Anterior cingulate cortex (tissue), 58 donors: ENCODE measurements at places on chromosomes 2 and 18.

- no peak for DNase-seq
Measured at GRCh38 chr2:30348825-30349224, 98.2 kb upstream of the LCLAT1 start.

- no peak for DNase-seq
Measured at GRCh38 chr2:102708847-102709559, 52.8 kb upstream of the TMEM182 start.

DNA sequence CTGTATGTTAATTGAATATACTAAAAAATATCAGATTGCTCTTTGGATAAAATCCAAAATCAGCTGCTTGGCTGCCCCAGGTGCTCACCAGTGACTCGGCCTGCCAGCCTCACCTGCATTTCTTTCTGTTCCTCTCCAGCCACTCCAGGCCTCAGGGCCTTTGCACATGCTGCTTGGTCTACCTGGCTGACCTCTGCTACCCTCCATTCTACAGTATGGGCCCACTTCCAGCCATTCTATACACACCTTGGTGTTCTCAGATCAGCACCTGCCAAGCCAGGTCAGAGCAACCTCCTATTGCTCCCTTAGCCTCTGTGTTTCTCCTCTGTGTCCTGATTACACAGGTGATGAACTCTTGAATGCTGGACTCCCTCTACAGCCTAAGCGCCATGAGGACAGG lies 106.6 kb upstream of the TWIST2 start:
- no peak for DNase-seq

DNA sequence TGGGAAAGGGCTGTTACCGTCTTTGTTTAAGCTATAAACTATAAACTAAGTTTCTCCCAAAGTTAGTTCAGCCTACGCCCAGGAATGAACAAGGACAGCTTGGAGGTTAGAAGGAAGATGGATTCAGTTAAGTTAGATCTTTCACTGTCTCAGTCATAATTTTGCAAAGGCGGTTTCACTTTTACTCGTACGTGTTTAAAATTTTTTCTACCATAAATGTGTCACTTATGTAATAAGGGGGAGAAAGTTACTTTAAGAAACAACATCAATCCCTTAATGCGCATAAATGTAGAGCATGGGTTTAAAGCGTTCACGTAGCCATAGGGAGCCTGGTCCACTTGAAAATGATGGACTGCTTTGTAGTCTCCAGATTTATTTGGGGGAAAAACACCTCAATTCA lies 71.3 kb downstream of the SNORC start:
- no peak for DNase-seq

GRCh38 chr18:43034683-43035500 lies 80.6 kb downstream of the RIT2 start:
- DNase-seq = no peak

GRCh38 chr2:109218087-109218791 lies 89.2 kb downstream of the SH3RF3 start:
- DNase-seq = no peak

- DNase-seq = no peak
Measured at GRCh38 chr2:51071191-51071590, 39.3 kb upstream of the NRXN1 start.

- DNase-seq = no peak
Measured at GRCh38 chr2:207635468-207636200, 10.4 kb upstream of the METTL21A start.

- DNase-seq = no peak
Measured at GRCh38 chr2:201996679-201997314, 36.9 kb upstream of the FZD7 start.

DNA sequence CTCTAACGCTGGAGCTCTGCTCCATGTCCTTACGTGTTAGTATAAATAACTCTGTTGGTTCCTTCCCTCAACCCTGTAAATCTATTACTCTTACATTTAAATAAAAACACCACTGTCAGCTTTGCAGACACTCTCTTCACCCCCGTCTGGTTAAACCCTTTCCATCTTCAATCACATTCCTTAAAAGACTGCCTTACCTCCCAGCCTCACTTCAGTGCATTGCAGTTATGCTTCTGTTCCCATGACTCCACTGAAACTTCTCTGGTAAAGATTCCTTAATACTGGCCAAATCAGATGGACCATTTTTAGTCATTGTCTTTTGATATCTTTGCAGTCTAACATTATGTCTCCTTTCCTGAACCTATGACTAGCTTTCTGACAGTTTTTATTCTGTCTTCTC lies 61.7 kb downstream of the EML4 start:
- DNase-seq = no peak

- DNase-seq = no peak
Measured at GRCh38 chr2:227884511-227884947, 13.1 kb downstream of the DAW1 start.

DNA sequence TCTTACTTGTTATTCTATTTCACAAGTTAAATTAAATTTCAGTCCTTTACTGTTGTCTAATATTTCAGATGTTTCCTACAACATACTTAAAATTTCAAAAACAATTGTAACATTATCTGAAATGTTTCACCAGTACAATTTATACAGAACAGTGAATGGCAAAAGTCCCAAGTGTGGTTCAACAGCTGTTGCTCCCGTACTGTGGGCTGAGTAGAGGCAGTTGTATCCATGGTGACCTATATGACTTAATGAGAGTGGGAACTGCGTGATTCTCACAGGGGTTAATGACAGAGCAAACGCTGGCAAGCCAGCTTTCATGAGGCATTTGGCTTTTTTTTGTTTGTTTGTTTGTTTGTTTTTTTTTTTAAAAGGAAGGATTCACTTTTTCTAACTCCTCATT lies 5.3 kb upstream of the PLCL1 start:
- no peak for DNase-seq

- DNase-seq = no peak
Measured at GRCh38 chr2:8934338-8934737, 69.1 kb downstream of the MBOAT2 start.

DNA sequence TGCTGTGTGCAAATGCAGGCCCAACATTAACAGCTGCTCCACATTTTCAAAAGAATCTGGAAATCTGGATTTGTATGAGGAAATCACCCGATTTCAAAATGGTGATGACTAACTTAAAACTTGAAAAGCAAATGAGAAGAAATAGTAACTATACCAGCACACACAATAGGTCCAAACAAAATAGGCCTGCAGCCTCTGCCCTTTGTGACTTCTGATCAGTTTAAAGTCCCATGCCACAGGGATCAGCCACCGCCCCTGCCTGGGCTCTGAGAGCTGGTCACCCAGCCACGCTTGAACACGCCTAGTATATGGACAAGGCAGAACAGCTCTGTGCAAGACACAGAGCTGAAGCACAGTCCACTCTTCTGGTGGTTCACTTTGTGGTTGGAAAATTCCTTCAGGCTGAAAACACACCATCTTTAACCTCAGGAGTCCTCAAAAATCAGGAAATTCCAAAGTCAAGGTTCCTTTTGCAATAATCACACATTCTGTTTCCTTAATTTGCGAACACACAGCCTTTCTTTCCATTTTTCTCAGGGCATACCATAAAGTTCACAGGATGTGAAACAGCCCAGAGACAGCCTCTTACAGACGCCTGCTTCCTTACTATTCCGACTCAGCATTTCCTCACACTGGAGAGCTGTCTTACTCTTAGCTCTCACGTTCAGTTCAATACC lies 150.1 kb upstream of the RIOK3 start:
- no peak for DNase-seq

DNA sequence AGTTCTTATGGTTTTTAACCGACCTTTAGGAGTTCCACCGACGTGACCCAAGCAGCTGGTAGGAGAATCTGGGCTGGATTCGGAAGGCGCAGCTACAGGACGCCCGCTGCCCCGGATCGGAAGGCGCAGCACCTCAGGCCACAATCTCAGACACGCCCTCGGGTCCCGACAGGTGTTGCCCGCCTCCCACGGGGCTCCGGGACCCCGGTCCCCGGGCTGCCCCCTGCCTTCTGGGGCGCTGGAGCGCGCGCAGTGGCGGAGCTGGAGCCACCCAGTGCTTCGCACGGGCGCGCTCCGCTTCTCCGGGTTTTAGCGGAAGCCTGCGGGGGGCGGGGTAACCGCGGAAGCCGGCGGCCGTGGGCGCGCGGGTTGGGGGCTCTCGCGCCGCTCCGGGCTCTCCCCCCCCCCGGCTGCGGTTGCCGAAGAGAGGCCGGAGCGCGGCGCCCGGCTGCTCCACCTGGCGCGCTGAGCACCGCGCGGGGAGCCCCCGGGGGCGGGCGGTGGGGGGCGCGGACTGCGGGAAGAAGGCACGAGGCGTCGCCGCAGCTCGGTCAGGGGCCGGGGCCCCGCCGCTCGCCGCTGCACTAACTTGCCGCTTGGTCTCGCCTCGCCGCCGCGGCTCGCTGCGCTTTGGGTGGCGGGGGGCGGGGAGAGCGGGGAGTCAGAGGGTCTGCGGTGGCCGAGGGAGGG lies 718.8 kb downstream of the DPP10 start:
- no peak for DNase-seq

GRCh38 chr2:130884503-130884902 lies 47.8 kb downstream of the ARHGEF4 start:
- DNase-seq = no peak

DNA sequence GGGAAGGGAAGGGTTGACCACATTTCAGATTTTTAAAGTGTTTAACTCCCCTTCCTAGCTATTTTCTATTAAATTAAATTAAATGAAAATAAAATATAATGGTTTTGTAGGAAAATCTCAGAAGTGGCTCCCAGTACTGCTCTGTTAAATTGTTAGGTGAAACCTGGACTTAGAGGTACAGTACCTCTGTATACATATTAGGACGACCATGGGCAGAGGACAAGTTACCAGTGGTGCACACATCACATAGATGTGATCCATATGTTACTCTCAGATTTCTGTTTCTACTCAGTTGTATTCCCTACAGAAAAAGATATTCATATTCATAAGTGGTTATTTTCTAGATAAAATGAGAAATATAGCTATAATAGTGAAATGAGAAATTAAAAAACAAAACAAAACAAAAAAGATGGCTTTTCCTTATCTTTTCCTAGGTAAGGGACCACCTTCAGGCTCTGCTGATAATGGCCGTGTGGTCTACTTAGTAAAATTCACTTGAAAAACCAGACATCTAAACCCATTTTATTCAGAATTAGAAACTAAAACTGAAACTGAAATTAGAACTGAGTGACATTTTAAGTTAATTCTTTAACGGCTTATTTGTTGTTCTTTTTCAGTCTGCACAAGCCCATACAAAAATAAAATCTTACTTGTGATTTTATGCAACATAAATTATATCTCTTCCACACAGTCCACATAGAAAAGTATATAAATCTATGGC lies 832.5 kb upstream of the CHAC2 start:
- no peak for DNase-seq

DNA sequence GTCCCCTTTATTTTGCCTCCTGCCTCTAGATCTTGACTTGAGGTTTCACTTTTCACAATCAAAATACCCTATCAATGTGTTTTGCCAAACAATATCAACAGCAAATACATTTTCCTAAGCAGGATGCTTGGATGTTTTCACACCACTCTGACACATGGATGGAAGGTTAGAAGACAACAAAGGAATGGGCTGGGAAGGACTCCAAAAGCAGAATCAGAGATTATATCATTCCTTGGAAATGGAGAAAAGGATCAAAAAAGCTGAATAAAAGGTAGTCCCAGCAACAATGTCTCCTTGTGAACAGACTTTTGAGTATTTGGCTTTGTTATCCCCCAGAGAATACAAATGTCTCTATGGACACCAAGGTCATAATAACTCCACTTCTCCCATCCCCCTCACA lies 170.8 kb downstream of the ETAA1 start:
- no peak for DNase-seq

DNA sequence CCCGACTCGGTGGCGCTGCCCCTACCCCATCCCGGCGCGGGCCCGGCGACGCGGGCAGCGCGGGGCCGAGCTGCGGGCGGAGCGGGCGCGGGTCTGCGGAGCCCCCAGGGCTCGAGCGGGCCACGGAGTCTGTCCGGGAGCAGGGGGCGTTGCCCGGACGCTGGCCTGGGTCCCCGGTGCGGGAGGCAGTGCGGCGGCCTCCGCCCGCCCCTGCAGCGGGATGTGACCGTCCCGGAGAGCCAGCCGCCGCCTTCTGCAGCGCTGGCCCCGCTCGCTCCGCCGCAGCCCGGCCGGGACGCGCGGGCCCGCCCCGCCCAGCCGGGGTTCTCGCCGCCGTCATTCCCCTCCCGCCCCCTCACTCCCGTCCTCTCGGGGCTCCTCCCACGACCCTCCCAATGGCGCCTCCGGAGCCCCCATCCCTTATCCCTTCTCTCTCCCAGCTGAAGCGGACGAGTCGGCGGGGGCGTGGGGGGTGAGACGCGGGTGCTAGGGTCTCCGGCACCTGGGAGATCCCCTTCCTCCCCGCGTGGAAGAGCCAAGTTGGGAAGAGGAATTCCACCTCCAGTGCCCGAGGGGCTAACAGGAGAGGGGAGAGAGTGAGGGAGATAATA lies at the start of gene FNDC4:
FNDC4 (minus strand) TSS at position 257 of the 611 bp plus-strand sequence. CDS start 521 bp downstream, outside the sequence.
- no peak for DNase-seq

DNA sequence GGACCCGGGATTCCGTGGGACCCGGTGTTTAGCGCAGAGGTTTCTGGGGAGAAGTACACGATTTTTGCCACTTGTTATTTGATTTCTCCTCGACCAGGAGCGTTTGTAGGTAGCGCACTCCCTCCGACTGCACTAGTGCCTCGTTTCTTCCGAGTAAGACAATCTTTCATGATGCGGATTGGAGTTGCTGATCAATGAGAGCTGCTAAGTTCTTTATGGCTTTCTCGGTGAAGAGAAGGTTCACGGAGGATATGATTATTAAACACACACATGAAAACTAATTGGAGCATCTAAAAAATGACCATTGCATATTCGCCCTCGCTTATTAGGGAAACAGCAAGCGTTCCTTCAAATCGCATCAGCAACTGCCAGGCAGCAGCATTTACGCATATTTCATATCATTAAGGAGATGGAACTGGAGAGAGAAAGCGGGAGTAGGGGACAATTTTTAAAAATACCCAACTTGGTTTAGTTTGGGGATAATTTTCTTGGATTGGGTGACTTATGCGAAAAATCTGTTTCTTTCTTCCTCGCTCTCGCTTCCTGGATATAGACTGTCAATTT lies 616 bp downstream of the EML6 start:
- DNase-seq = no peak

DNA sequence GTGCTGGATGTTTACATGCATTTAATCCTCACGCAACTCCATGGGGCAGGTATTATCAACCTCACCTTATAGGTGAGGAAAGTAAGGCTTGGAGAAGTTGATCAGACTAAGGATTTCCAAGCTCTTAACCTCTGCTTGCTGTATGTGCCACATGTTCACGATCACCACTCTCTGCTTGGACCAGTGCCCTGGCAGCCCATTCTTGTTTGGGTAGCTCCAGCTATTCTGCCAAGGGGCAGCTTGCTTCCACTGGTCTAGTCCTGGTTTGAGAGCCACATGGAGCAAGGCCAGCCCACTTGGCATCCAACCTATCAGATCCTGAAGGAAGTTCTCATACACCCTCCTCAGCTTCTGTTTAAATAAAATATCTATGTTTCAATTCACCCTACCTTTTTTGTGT lies 14.3 kb downstream of the PLB1 start:
- no peak for DNase-seq

GRCh38 chr18:28735731-28736130 lies 558.8 kb upstream of the CDH2 start:
- no peak for DNase-seq

DNA sequence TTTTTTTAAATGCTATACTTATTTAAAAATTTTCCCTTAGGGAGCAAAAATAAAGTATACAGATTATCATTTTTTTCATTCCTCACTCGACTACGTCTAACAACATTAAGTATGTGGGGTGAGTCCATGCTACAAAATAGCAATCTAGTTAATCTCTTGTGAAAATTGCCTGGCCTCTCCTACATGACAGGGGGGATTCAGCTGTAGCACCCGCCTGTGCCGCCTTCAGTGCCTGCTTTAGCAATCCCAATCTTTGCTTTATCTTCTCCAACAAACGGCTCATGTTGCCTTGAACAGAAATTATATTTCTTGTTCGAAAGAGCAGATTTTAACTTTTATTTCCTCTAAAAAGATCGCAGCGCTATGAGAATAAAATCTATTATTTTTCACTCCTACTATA lies 2.4 kb upstream of the SOX11 start:
- DNase-seq = no peak
